ENCODE measurements at places on chromosomes 2 and 18.

- DNase-seq, result no peak
These were observed 366.0 kb upstream of the CNTNAP5 start for GRCh38 chr2:123659120-123659519.

GRCh38 chr18:27785815-27786471, 391.0 kb downstream of the CDH2 start:
- no peak for DNase-seq

DNA sequence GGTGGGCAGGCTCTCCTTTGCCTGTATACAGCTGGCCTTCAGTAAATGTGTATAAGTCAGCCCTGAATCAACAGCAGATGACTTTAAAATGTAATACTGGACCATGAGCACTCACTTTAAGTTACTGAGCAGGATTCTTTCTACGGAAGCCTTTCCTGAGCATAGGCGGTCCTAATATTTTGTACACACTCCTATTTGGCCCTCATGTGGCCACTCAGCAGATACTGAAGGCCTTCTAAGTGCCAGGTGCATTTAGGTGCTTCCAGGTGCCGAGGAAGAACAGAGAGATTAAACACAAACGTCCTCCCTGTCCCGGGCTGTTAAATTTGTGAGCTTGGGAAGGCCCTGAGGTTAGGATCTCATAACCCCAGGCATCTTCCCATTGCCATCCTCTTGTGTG, 27.0 kb downstream of the UXS1 start:
- no peak for DNase-seq

GRCh38 chr2:27800856-27801255, 29.3 kb downstream of the MRPL33 start:
- no peak for DNase-seq

GRCh38 chr2:25551316-25551715, 122.1 kb downstream of the DTNB start:
- DNase-seq, result no peak

- no peak for DNase-seq
These were observed 34.7 kb downstream of the CFAP53 start for GRCh38 chr18:50231621-50232020.

Measured in anterior cingulate cortex (tissue), 58 donors.